ENCODE measurements at places on chromosomes 4 and X. TPM values are rescaled to one million over a fixed set of nuclear protein-coding genes. Genes with fewer than 3 reads are reported as not detected.

DNA sequence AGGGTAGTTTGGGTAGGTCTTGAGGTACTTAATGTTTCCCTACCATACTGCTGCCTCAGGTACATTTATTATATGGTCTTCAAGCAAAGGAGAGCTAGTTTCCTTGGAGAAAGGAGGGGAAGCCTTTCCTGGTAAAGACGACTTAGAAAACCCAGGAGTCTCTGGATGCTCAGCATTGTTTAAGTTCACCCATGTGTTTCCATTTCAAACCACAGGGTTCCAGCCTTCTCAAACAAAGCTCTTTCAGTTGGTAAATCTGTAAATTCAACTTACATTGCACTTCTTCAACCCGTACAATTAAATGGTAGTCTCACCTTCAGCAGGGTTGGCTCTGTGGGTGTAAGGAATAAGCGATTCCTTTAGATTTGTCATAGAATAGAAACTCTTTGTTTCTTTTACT is 111.9 kb upstream of the UNC5C start:
- DNase-seq: no peak

- DNase-seq: no peak
Observed at GRCh38 chr4:165635381-165635780, 237.7 kb upstream of the TLL1 start.

DNA sequence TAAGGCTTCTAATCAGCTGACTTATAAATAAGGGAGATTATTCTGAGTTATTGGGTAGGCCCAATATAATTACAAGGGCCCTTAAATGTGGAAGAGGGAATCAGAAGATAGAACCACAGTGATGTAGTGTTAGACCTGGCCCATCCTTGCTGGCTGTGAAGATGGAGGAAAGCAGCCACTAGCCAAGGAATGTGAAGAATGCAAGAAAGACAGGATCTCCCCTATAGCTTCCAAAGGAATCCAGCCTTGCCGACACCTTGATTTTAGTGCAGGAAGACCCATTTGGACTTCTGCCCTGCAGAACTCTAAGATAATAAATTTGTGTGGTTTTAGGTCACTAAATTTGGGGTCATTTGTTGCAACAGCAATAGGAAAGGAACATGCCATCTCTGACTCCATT is 150.6 kb downstream of the SPATA18 start:
- no peak for DNase-seq

GRCh38 chr4:155657169-155657568 is 9.5 kb upstream of the GUCY1A1 start:
- no peak for DNase-seq

DNA sequence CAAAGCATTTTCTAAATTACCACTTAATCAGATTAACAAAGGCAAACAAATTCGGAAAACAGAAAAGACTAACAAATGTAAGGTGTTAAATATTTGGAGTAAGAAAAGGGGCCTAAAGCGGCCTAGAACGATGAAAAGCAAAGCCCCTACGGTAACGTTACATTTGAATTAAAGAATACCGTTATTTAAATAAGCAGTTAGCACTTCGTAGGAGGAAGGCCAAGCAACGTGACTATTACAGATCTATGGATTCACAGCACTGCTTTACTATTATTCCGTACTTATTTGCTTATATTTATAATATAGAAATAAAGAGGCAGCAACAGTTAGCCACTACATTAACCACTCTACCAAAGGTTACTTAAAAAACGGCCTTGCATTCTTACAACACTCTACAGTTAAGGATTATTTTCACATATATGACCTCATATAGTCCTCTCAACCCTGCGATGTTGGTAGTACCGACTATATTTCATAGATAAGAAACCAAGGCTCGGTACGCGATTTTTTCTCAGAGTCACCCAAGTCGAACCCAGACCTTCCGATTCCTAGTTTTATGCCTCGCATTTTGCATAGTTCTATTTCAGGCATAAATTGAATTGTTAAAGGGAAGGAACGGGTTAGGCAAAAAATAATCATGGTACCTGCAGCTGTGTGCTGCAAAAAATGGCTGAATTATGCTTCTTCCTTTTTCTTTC is 2.9 kb downstream of the KLHL15 start:
- DNase-seq: no peak

DNA sequence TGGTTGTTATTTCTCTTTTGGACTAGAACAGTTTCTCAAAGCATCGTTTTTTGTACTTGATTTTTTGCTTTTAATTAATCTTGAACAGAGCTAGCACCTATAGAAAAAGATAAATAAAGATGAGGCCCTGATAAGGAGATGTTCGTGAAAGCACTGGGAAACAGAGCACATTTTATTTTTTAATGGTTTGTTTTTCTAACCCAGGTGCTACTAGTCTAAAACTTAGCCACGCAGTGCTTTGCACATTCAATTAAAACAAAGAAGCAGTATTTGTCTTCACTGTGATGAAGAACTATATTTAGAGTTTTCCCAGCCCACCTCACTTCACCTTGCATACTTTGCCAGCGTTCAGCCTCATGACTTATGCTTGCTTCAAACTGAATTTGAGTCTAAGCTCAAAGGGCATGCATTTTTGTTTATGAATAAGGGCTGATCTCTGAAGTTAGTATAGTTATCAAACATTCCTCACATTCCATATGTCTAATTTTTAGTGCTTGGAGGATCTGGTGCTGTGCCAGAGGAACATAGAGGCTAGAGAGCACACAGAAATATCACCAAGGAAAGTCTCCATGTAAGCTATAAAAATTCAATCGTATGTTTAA is 76.7 kb downstream of the WWC2 start:
- no peak for DNase-seq

DNA sequence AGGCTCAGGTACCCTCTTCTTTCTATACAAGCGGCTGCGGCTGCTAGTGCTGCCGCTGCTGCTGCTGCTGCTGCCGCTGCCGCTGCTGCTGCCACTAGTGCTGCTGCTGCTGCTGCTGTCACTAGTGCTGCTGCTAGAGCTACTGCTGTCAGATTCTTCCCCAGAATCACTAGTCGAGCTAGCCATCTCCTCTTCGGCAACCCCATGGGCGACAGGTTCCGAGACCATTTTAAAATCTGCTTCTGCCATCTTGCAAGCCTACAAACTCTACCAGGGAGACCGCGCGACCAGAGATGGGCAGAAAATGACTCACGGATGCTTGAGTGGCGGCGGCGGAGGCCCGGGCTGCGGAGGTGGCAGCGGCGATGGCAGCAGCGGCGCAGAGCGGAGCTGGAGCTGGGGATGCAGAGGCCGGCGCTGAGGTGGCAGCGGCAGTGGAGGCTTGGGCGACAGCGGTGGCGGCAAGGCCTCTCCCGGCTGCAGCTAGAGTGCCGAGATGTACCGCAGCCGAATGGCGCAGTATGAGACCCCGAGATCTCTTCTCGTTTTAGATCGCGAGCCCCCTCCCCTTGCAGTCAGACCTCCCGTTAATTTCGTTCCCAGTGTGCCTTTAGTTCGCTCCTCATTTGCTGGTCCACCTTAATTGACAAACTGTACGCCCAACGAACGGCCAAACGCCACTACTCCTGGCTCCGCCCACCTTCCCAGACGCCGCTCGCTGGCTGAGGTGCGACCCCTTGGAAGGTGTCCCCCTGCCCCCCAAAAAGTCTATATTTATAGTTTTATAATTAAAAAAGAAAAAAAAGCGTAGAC is at the start of gene NAP1L3:
NAP1L3 (minus strand) TSS at position 523 of the 813 bp plus-strand sequence; CDS start at position 249, 274 bp downstream.
- DNase-seq: peak; percentile 53

DNA sequence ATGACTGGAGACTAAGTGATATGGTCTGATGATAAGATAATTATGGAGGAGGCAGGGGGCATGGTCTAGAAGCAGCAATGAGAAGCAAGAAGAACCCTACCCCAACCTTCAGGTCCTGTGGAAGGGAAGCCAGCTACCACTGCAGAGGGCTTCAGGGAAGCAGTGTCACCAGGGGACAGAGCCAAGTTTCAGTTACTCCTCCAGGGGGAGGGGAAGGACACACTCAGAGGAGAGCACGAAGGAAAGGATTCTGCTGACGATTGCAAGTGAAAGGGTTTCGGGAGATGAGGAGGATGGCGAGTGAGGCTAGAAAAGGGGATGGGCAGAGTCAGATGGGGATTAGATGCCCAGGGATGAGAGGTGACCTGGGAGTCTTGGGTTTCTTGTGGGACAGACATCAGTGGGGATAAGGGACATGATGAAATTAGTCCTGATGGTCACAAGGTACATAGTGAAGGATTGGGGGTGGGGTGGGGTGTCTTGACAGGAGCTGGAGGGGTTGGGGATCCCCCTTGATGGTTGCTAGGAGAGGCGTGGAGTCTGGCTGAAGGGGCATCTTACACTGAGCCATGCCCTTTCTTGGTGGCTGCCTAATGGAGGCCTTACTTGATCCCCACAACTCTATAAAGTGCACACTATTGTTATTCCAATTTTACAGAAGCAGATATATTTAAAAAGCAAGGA is 45.4 kb downstream of the TIGD4 start:
- no peak for DNase-seq

GRCh38 chrX:152028579-152028978 is 54.1 kb upstream of the GABRE start:
- no peak for DNase-seq

GRCh38 chrX:71615954-71616353 is 2.4 kb downstream of the CXCR3 start:
- no peak for DNase-seq

- DNase-seq: no peak
Observed at GRCh38 chrX:77740376-77740905, 45.6 kb downstream of the ATRX start.

- no peak for DNase-seq
Observed at GRCh38 chr4:5592272-5592671, 116.1 kb downstream of the EVC2 start.

- no peak for DNase-seq
Observed at GRCh38 chr4:120977435-120977997, 55.0 kb upstream of the PRDM5 start.

DNA sequence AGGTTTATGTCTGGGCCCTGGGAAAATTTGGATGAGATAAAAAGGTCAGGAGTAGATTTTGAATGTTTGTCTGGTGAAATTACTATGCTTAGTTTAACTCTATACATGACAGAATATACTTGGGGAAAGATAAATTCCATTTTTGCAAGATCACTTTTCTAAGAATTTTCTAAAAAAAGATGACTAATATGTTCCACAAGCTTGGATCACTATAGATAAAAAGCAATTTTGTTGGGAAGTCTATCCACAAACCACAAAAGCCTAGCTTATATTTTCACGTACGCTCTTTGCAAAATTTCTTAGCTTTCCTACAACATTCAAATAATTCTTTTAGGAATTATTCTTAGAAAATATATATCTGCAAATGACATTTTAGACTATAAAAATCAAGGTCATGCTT is 20.6 kb upstream of the COQ2 start:
- DNase-seq: no peak

DNA sequence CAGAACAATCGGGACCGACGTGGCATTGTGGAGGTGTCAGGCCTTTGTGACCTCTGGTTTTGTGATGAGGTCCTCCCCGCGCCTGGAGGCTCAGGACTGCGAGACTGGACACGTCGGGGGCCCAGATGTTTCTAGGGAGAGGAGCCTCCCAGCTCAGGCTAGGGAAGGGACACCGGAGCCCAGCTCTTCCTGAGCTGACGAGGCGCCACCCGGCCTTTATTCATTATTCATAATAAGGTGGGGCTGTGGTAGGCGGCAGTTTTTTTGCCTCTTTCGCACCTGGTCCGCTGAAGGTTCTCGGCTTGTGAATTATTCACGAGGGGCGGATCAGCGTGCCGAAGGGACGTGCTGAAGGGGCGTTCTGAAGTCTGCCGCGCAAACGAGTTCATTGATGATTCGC is 2.3 kb upstream of the UBA1 start:
- DNase-seq: peak; percentile 65

DNA sequence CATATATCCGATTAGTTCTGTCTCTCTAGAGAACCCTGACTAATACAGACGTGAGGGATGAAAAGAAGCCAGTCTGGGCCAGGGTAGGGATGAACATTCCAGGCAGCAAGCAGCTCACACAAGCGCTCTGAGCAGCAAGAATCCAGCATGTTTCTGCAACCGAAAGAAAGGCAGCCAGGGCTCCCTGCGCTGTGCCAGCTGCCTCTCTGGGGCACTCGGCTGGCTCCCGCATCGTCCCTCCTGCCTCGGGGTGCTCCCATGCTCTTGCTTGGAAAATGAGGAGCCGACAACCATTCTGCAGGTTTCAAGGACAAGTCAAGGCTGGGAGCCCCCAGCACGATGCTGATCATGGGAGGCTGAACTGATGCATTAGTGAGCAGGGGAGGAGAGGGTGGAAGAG is 7.0 kb downstream of the JAKMIP1 start:
- DNase-seq: no peak

CENPVL1 gene
- not detected for total RNA-seq

ARHGAP24 gene
- 11.6 TPM for total RNA-seq

GPR34 gene
- 11.4 TPM for total RNA-seq

SHROOM4 gene
- total RNA-seq: 3.6 TPM

CENPI gene
- total RNA-seq: 2.2 TPM

NIPAL1 gene
- 67.7 TPM for total RNA-seq

PRPS2 gene
- 68.5 TPM for total RNA-seq

PDGFRA gene
- 110 TPM for total RNA-seq

CFAP47 gene
- not detected for total RNA-seq

APLN gene
- total RNA-seq: 0.41 TPM

Data from mucosa of descending colon (tissue), 3 donors.